ENCODE measurements at places on chromosomes 11 and 22.

GRCh38 chr11:78499971-78500370 lies 74.7 kb downstream of the NARS2 start:
- DNase-seq, result no peak

DNA sequence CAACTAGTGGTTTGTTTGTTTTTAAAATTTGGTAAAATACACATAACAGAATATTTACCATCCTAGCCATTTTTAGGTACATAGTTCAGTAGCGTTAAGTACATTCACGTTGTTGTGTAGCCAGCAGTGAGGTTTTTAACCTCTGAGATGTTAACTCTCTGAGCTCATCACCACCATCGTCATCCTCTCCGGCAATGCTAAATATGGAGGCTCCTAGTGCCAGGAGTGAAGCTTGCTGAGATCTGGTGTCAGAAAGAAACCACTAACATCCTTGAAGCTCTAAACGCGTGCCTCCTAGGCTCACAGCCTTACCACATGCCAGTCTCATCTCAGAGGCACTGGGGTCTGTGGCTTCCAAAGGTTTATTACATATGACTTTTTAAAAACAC lies 330.2 kb upstream of the B3GAT1 start:
- DNase-seq, result no peak

- DNase-seq, result no peak
These were observed 145.2 kb upstream of the TEAD1 start for GRCh38 chr11:12529041-12529440.

DNA sequence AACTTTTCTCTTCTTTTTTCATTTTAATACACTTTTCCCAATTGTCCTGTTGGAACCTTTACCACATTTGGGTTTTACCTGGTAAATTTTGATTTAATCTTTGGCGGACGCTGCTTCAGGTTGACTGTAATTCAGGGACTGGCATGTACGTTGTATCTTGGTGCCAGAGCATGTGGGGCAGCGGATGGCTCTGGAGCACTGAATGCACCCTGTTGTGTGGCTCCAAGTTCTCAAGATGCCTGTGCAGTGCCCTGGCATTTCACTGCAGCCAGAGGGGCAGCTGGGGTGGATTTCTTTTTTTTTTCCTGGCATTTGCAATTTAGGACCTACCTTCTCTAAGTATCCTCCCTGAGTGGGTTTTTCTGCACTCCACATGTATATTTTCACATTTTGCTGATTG lies 242.2 kb downstream of the BLID start:
- no peak for DNase-seq

- DNase-seq, result no peak
These were observed 15.5 kb downstream of the RBX1 start for GRCh38 chr22:40966726-40967085.

GRCh38 chr22:39806109-39806508 lies 87.5 kb downstream of the ENTHD1 start:
- DNase-seq, result no peak

Data from GM19239 (cell line).